ENCODE measurements at places on chromosomes 11 and 22.

- DNase-seq, result no peak
These were observed 231.3 kb downstream of the BUD13 start for GRCh38 chr11:116541460-116541859.

GRCh38 chr11:111796696-111797095 lies 30.5 kb upstream of the PPP2R1B start:
- DNase-seq, result no peak

- peak; percentile 57 for DNase-seq
These were observed 65.3 kb downstream of the ARL14EP start for GRCh38 chr11:30387891-30388861.

DNA sequence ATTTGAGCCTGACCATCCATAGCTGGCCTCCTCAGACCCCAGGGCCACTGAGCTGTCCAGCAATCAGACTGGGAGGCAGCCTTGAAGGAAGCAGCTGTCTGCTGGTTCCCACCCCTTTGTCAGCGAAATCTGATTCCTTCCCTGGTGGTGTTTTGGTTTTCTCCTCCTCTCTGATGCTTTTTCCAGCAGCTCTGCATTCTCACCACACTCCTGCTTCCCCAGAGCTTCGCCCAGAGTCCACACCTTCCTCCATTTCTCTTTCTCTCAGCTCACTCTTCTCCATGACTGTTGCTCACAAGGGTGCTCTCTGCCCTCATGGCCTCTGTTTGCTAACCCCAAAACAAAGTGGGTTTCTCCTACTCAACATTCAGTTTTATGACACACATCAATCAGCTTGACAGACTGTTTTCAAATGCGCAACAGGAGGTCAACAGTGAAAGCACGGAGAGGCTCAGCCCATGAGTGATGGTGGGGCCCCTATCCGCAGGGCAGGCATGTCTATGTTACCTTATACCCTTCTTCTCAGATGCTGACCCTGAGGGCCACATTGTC lies 130.6 kb upstream of the MTNR1B start:
- DNase-seq, result no peak

DNA sequence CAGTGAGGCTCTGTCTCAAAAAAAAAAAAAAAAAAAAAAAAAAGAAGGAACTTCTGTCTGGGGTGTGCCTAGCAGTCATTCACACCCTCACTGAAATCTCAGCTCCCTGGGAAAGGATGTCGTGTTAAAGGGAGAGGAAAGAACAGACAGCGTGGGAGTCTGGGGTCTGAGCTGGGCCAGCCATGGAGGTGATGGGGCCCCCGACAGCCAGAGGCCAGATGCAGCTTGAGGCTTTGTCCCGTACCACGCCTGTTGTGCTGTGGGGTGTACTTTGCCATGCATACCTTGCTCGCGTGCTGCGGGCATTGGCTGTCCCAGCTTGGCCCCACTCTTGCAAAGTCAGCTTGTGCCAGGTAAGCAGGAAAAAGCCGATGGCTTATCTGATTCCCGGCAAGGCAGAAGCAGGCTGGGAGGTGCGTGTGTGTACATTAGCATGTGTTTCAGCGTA lies 4.6 kb downstream of the SYT12 start:
- DNase-seq, result no peak

GRCh38 chr11:69512790-69513189 lies 31.3 kb downstream of the LINC01488 start:
- DNase-seq, result no peak

GRCh38 chr11:131146827-131147490 lies 223.5 kb upstream of the NTM start:
- no peak for DNase-seq

- peak; percentile 8 for DNase-seq
These were observed 52.4 kb downstream of the GRIK4 start for GRCh38 chr11:120563703-120564572.

GRCh38 chr11:61526229-61526628 lies 17.7 kb downstream of the LRRC10B start:
- no peak for DNase-seq

DNA sequence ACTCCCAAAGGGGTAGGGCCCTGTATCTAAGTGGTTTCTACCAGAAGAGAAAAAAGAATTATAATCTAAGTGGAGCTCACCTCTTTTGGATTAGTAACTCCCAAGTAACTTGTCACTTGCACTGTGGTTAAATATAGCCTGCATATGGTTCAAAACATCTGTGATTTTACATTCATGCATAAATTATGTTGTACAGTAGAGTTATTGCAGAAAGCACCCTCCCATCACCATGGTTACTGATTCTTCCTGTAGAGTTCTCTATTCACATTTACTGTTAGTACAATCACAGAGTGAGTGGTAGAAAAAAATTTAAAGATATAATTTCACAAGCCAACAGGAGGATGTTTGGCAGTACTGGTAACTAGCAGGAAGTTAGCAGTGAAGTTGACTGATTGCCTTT lies 80.4 kb downstream of the LRRC4C start:
- DNase-seq, result no peak

DNA sequence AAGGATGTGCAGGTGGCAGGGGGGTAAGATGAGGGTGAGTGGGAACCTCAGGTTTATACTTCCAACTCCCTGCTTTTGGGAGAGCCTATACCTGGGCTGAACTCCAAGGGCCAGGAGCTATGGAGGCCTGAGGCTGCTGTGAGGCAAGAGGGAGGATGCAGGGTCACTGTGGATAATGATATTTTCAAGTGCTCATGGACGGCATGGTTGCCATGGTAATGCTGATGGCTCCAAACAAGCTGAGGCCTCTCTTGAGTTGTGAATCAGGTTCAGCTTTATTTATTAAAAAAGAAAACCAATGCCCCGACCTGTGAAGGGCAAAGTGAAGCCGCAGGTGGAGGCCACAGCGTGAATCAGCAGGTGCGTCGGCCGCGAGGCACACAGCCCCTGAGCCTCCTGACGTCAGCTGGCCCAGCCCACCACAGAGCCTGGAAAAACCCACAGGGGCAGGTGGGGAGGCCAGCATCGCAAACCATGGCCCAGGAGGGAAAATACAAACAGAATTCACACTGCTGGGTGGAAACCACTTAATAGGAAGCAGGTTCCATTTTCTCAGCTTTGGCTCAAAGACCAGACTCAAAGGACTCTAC lies 17.4 kb upstream of the CREB3L1 start:
- no peak for DNase-seq

DNA sequence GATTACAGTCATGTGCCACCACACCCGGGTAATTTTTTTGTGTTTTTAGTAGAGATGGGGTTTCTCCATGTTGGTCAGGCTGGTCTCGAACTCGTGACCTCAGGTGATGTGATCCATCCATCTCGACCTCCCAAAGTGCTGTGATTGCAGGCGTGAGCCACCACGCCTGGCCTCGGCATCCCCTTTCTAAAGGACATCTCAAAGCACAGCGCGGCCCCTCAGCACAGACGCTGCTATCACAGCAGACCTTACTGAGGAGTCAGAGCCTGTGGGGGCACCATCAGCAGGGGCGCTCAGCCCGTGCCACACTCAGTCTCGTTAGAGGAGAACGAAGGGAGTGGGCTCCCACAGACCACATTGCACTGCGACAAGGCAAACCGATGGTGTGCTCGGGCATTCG lies 19.4 kb downstream of the CELSR1 start:
- no peak for DNase-seq

DNA sequence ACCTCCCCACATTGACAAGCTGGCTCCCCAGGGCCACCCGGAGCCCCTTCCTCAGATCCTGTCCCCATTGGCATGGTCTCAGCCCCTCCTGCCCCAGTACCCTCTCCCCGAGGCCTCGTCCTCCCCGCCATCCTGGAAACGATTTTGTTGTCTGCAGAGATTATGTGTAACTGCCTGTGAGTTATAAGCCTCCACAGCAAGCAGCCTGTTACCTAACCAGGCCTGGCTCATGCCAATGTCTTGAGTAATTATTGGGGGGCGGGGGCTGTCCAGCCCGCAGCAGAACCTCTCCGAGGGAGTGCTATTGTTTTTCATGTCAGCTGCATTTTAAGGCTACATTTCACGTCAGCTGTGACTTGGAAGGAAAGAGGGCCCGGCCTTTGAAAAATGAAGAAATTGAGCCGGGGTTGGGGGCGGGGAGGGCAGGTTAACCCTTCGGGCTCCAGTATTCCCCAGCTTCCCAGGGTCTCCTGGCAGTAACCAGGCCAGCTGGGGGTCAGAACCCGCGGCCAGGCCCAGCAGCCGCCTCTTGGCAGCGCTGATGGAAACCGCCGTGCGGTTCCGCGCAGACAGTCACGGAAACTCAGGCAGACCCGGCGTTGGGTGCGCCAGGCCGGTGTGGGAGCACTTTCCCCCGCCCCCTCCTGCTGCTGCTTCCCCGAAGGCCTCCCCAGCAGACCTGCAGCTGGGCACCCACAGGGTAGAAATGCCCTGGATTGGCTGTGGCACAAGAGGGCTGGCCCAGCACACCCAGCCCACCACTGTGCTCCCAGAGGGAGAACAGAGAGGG lies 59.5 kb downstream of the CDKN1C start:
- DNase-seq, result no peak

DNA sequence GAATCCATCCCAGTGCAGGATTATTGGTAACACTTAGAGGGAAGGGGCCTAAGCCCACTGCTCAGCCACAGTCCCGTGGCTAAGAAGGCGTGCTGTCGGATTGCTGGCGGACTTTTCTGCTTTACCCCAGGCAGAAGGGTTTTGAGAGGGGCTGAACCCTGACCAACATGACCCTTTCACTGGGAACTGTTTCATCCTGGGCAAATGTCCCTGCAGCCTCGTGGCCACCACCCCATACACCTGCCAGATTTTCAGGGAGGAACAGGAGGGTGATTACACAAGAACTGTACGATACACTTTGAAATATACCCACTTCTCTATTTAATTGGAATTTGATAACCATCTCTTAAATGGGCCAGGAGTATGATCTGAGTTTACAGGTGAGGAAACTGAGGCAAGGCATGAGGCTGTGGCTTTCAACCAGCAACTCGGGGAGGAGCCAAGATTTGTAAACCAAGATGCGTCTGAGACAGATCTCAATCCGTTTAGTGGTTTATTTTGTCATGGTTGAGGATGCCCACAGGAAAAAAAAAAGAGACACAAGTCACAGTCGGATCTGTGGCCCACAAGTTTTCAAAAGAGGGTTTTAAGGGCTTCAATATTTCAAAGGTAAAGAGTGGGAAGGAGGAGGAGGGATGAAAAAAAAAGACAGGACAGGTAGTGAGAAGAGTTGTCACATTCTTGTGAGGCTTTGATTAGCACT lies 6.1 kb upstream of the APOL3 start:
- no peak for DNase-seq

DNA sequence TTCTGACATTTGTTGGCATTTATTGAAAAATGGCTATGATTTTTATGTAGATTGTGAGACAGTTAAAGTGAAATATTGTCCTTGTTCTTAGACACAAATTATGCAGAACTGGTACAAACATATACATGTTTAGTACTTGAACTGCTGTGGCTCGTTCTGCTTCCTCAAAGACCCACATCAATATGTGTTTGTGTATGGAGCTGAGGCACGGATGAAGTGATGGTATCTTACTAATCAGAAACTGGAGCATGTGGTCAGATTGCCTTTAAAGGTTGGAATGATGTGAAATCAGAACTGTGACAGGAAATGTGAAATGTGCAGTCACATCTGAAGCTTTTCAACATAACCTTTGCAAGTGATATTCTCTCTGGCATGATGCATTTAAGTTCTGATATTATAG lies 130.4 kb downstream of the NAV2 start:
- DNase-seq, result no peak

DNA sequence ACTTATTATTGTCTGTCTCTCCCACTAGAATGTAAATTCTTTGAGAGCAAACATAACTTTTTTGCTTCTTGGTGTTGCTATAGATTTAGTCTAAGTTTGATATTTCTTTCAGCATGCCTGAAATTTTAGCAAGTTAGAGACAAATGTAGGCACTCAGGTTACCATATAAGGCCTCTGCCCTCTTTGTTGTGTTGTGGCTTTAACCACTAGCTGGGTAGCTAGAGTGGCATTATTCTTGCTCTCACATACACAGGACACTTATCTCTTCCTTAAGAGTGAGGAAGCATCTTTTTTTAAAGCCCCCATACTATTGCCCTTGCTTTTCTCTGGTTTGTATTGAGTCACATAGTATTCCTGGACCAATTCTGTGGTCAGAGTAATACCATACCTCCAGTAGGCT lies 11.2 kb downstream of the ZBED5 start:
- DNase-seq, result no peak

- peak; percentile 55 for DNase-seq
These were observed 56.7 kb upstream of the RAB38 start for GRCh38 chr11:88231894-88232482.

- DNase-seq, result no peak
These were observed 63.7 kb downstream of the PPP6R3 start for GRCh38 chr11:68524213-68524612.

DNA sequence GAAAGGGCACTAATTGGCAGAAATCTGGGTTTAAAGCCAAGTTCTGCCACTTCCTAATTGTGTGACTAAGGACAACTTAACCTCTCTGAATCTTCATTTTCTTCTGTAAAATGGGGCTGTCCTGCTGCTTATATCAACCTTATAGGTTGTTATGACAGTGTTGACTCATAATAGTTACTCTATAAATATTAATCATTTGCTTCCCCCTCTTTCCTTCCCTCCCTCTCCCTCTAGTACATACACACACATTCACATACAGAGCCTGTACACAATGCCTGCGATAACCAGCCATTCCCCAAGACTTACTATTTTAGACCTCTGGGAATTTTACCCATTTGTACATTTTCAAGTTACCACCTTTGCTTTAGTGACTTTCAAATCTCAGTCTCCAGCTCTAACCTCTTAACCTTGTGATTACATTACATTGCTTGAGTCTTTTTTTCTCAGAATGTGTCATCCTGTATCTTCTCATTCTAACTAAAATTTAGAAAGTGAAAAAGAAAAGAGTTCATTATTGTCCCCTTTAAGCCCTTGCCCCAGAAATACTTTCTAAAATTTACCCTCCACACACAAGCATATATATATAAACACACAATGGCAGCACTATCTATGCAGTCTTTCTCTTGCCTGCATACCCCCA lies 31.9 kb downstream of the GDPD4 start:
- no peak for DNase-seq

DNA sequence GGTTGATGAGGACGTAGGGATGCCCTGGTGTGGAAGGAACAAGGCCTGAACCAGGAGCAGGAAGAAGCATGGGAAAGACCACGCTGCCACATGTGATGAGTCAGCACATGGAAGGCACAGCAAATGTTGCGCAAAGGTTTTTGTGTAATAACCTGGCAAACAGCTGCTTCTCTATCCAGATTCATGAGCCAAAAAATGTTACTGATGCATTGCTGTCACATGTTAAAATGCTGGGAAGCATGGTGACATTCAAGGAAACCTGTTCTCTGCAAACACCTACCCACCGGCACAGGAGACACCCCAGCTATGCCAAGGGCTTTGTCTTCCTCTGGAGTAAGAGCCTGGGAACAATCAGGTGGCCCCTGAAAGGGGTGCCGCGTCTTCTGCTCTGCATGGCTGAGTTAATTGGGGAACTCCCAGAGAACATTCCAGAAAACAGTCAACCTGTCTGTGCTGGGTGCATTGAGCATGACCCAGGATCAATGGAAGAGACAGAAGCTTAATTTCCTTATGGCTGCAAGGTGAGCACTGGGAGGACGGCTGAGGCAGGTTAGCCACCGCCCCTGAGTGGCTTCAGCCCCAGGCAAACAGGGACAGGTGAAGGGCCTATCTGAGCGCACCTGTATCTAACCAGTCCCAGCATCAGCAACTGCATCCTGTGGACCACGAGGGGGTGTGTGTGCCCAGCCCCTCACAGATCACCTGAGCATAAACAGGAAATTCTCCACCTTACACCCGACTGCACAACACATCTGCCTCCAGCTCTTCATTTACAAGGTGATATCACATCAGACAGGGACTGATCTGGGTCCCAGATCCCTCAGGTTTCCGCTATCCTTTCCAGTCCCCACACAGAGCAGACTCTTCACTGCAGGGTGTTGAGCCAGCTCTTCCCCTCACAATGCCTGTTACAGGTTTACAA lies 108.4 kb downstream of the GGTLC2 start:
- no peak for DNase-seq

All from SK-N-DZ (cell line).